Cerebellum (tissue), 4 donors: ENCODE measurements at places on chromosomes 1 and 21. TPM values are rescaled to one million over a fixed set of nuclear protein-coding genes. Genes with fewer than 3 reads are reported as not detected.

DNA sequence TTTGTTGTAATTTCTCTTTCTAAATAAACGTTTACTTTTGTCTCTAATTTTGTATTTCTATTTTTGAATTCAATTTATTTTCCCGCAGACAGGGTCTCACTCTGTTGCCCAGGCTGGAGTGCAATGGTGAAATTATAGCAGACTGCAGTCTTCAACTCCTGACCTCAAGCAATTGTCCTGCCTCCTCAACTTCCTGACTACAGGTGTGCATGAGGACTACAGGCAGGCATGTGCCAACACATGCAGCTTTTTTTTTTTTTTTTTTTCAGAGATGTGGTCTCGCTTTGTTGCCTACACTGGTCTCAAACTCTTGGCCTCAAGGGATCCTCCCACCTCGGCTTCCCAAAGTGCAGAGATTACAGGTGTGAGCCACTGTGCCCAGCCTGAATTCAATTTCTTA, 36.7 kb upstream of the IL20 start:
- DNase-seq: no peak

- DNase-seq: no peak
Measured at GRCh38 chr1:66787641-66788040, 13.4 kb downstream of the INSL5 start.

- DNase-seq: no peak
Measured at GRCh38 chr1:195481293-195481692, 1126.9 kb downstream of the KCNT2 start.

GRCh38 chr1:94919241-94920030, 7.5 kb downstream of the CNN3 start:
- DNase-seq: no peak

- no peak for DNase-seq
Measured at GRCh38 chr1:109623601-109624161, 4.0 kb downstream of the AMPD2 start.

DNA sequence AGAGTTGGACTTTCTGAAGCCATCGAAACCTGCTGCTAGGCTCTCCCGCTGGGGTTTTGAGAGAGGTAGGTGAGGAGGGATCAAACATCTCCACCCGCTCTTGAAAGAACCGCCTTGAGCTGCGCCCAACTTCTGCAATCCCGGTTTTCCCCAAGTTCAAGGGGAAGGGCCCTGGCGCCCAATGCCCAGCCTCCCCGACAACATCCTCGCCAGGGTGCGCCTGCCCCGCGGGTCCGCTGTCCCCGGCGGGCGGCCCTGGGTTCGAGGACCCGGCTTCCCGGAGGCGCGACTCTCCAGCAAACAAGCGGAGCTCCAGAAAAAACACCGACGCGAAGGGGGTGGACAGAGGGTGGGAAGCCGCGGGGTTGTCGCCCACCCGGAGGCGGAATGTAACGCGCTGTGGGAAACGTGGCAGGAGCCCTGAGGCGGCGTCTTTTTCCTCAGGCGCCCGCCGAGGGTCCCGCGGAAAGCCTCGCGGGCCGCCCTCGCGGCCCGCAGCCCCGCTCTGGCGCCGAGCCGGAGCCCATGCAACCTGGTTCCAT, 607 bp downstream of the BTG3 start:
- no peak for DNase-seq

The AGT gene
- total RNA-seq: 3.6 TPM

The ORC1 gene
- total RNA-seq: 3.1 TPM

The EDN2 gene
- not detected for total RNA-seq

The AGMAT gene
- total RNA-seq: 0.45 TPM
